ENCODE measurements at places on chromosomes 3 and 15.

DNA sequence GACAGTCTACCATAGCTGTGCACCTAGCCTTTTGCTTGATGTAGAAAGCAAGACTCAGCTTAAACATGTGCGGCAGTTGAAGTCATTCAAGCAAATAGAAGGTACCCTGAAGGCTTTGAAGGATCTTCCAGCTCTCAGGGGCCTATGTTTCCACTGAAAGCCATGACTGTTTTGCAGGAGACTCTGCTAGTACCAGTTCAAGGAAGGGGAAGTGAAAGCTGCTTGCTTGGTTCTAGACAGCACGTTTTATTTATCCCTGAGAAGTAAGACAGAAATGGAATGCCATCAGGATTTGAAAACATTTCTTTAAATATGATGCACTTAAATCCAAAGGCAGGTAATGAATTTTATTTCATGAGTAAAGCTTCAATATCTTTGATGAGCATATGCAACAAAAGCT lies 311.4 kb downstream of the PDCD6IP start:
- no peak for DNase-seq

DNA sequence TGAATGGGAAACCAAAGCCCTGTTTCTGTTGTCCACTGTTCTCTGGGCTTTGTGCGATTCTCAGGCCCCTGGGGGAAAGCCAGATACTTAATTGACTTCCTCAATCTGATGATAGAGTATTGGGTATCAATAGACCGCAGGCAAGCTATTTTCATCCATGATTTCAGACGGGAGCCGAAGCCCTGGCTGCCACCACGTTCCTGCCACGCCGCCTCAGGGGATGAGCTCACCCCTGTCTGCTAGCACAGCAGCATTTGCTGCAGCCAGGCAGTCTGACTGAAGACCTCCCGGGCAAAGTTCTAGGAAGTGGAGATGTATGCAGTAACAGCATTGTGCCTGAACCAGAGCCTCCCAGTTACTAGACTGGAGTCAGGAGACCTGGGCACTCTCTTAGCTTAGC lies 69.8 kb downstream of the ISG20 start:
- no peak for DNase-seq

- peak; percentile 67 for DNase-seq
Observed at GRCh38 chr3:37862219-37862902, 681 bp downstream of the CTDSPL start.

DNA sequence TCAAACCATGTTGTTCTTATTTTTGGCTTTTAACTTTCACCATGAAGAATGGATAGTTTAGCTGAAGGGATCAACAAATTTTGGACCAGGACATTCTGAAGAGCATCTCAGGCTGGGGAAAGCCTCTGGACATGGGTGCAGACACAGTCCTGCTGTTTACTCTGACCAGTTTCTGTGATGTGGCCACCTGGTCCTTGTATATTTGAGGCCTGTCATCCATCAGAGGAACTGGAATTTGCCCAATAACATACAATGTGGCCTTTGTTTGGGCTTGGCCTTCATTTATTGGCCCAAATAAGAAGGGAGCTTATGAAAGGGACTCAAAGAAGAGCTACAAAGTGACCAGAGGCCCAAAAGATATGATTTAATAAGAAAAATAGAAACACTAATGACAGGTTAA lies 127.9 kb downstream of the MYRIP start:
- no peak for DNase-seq

GRCh38 chr3:193620057-193620456 lies 27.0 kb downstream of the OPA1 start:
- DNase-seq, result no peak

- no peak for DNase-seq
Observed at GRCh38 chr3:69542089-69542804, 156.4 kb upstream of the FRMD4B start.

GRCh38 chr15:58302832-58303231 lies 129.0 kb upstream of the LIPC start:
- no peak for DNase-seq

- no peak for DNase-seq
Observed at GRCh38 chr3:181912384-181912783, 200.7 kb downstream of the SOX2 start.

- no peak for DNase-seq
Observed at GRCh38 chr3:105930733-105931132, 61.9 kb upstream of the CBLB start.

DNA sequence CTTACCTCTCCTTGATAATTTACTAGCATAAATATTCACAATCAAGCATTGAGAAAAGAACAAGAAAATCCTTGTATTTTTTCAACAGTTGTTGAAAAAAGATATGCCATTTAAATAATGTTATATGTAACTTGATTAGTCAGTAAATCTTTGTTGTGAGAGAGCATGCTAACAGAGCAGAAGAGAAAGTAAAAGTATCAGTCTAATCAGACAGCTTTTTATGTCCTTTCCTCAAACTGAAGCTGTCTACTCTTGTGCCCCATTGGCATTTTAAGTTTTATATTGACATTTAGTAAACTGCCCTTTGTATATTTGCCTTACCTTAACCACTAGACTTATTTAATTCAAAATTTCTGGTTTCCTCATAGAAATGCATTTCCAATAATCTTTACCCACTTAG lies 668.7 kb downstream of the OTOL1 start:
- DNase-seq, result no peak

- no peak for DNase-seq
Observed at GRCh38 chr3:22977650-22978289, 225.4 kb upstream of the UBE2E2 start.

DNA sequence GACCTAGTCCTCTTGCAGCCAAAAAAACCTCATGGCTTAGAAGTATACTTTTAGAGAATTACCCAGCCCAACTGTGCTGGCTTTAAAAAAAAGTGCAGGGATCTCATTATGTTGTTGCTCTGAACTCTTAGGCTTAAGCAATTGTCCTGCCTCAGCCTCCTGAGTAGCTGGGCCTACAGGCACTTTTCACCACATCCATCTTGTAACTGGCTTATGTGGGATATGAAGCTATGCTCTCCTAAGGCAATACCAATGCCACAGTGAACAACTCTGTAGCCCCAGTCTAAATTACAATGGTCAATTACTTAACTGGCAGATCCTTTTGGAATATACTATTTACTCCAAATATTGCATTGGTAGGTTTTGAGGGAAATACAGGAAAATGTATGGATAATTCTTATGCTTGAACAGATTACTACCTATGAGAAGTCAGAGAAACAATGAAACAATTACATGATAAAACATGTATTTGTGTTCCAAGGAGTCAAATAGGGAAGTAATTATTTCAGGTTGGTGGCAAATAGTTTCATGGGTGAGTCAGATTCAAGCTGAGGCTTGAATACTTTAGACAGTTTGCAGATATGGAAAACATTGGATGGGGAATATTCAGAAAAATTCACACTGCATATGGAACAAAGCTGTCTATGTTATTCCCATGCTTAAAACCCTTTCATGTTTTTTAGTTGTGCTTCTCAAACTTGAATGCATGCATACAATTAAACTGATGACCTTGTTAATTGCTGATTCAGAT lies 34.6 kb upstream of the GPR149 start:
- DNase-seq, result no peak

DNA sequence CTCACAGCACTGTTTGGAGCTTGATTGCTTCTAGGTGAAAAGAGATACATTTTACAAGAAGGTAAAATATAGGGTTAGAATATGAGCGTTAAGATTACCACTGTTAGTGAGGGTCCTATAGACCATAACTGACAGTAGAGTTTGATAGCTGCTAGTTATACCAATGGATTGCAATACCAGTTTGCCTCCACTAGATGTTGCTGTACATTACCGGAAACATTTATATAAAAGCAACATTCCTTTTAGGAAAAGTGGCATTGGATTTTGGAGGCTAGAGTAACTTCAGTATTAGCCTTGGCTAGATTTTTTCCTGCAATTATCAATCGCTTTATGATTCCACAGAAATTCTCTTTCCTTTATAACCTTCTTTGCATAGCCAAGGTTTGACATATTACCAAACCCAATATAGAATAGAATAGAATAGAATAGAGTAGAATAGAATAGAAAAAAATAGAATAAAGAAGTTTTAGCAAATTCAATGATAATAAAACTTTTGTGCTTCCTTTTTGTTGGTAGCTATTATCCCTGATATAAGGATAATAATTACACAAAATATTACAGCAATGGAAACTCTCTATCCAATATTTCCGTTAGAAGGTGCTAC lies 1093.6 kb upstream of the ALCAM start:
- no peak for DNase-seq

GRCh38 chr15:79031821-79032220 lies 58.8 kb downstream of the RASGRF1 start:
- no peak for DNase-seq

DNA sequence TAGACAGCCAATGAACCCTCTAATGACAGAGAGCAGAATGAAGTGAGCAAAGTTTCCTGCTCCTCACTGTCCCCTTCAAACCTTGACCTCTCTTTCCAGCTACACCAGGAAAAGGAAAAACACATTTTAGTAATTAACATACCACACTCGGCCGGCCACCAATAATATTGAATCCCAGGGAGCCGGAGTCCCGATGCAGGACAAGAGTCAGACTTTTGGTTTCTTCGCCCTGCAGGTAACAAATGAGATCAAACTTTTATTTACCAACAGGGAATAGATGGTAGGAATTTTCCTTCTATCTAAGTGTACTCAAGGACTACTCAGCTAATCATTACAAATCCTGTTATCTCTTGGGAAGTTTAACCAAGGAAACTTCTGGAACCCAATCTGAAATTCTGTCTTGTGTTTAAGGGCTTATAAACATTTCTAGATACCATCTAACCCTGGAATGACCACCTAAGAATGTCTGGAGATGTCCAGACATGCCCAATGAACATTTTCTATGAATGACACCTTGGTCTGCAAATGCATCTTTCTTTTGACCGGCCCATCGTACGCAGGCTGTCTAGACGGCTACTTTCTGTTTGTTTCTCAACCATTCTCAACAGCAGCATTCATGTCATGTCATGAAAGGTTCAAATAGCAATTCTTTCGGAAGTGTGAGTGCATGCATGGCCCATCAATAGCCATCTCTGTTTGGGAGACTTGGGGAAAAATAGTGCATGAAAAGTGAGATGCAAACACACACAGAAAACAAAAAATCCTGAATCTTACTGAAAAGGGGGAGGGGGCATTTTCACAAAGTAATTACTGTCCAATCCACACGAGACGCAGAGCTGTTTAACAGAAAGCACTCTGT lies 16.1 kb downstream of the PDZRN3 start:
- no peak for DNase-seq

DNA sequence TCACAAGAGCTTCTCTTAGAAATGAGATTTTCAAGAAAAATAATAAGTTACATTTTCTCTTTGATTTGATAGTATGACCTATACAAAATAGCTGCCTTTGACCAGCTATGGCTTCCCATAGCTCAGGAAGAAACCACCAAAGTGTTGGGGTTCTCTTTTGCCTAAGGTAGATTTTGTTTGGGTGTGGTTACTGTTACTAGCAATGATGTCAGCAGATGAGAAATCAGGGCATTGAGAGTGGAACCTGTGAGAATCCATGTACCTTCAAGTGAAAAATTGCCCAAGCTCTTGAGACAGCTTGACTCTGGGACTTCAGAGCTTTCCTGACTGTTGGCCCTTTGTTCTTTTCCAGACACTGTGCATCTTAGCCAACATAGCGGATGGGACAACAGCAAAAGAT lies 45.6 kb downstream of the NME9 start:
- no peak for DNase-seq

DNA sequence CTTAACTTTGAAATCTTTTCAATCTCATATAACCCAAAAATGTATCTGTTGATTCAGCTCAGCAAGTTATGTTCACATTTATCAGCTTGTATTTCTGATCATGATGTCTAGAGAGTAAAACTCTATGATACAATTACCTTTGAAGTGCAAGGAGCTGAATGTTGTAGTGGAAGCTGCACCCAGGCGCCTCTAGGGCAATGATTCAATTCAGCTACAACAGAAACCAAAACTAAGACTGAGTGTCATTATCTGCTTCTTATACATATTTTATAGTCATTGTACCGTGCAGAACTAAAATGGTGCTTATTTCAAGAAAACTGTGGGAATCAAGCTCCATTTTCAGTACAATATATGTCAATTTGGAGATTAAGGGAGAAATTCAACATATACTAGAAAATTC lies 1237.5 kb downstream of the ZPLD1 start:
- no peak for DNase-seq

- no peak for DNase-seq
Observed at GRCh38 chr3:49662720-49663413, 11.3 kb upstream of the APEH start.

DNA sequence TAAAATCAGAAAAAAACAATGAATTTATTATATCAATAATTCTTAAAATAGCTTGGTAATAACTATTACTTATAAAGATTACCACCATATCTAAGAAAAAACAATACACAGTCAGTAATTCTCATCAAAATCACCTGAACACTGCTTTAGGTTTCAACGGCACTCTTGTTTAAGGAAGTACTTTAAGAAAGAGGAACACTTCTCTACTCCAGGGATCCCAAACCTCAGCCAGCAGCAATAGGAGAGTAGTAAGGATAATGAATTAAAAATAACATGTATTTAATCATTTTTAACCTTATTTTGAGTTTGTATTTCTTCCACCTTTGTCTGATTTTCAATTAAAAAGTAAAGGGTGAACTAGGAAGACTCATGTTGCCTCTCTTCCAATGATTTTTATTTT lies 494.0 kb upstream of the NR2F2 start:
- no peak for DNase-seq

DNA sequence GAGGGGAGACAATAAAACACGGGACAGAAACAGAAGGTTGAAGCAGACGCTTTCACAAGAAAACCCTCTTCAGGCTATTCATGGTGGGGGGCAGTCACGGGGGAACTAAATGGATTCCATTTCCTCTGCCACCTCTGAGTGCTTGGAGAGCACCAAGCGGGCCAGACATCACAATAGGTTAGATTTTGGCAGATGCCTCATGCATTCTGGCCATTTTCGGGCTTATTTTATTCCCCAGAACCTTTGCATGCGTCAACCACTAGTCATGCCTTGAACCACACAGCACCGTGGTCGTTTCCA lies 82.2 kb downstream of the RORA start:
- DNase-seq, result no peak

DNA sequence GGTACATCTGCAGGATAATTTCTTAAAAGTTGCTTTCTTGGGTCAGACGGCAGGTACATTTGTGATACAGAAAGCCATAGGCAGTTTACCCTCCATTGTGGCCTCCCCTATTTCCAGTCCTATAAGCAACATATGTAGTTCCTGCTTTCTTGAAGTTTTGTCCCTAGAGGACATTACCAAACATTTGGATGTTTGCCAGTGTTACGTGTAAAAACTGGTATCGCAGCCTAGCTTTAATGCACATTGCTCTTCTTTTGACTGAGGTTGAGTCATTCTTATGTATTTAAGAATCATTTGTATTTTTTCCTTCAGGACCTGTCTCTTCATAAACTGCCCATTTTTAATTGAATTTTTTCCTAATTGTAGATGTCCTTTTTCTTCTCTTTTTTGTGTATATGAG lies 114.3 kb downstream of the DIPK2A start:
- no peak for DNase-seq

- no peak for DNase-seq
Observed at GRCh38 chr3:128285967-128286321, 132.7 kb downstream of the EEFSEC start.

GRCh38 chr3:194070220-194070633 lies 65.7 kb upstream of the HES1 start:
- DNase-seq, result no peak

- DNase-seq, result no peak
Observed at GRCh38 chr3:141933421-141934300, 57.2 kb downstream of the ATP1B3 start.

Data from activated T-cell treated with anti-CD3 and anti-CD28 coated beads, Interleukin-2, amount 50 U/mL, for 24 hours (primary cell).